Fibroblast of skin of right biceps (primary cell): ENCODE measurements at places on chromosomes 16 and 17.

GRCh38 chr16:75234856-75235696 is 16.3 kb downstream of the CTRB1 start:
- DNase-seq = no peak

- peak; percentile 76 for DNase-seq
Observed at GRCh38 chr17:5557485-5557884, 26.8 kb downstream of the NLRP1 start.

GRCh38 chr16:18853694-18854093 is 52.3 kb upstream of the ARL6IP1 start:
- DNase-seq = no peak

GRCh38 chr17:13001991-13002615 is 15.7 kb downstream of the ELAC2 start:
- no peak for DNase-seq

DNA sequence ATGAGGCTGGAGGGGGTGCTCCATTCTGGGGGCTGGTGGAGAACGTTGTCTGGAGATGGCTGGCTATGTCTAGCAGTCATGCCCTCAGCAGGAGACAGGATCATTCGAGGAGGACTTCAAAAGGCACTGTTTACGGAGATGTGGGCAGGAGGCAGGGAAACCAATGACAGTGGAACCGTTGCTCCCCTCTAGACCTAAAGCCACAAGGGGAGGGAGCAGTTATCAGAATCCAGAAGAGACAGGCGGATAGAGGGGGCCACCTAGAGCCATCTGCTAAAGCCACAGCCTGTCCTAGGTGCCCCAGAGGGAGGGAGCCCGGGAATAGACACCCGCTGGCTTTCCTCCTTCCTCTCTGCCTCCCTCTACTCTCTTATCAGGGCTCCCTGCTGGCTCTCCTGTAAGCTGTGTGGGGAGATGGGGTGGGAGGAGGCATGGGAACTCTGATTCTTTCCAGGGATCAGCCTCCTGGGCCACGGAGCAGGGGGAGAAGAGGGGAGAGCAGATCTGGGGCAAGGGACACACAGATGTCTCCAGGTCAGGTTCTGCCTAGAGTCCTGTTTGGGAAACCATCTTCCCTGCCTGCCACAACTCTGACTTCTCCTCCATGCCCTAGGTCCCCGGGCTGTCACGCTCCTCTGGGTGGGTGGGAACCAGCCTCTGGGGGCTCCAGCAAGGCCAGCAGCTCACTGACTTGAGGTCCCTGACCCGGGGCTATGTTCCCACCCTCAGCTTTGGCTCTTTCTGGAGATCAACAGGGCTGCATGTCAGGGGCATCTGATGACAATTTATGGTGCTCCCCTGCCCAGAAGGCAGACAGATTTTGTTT is 42.3 kb downstream of the IRX3 start:
- no peak for DNase-seq

DNA sequence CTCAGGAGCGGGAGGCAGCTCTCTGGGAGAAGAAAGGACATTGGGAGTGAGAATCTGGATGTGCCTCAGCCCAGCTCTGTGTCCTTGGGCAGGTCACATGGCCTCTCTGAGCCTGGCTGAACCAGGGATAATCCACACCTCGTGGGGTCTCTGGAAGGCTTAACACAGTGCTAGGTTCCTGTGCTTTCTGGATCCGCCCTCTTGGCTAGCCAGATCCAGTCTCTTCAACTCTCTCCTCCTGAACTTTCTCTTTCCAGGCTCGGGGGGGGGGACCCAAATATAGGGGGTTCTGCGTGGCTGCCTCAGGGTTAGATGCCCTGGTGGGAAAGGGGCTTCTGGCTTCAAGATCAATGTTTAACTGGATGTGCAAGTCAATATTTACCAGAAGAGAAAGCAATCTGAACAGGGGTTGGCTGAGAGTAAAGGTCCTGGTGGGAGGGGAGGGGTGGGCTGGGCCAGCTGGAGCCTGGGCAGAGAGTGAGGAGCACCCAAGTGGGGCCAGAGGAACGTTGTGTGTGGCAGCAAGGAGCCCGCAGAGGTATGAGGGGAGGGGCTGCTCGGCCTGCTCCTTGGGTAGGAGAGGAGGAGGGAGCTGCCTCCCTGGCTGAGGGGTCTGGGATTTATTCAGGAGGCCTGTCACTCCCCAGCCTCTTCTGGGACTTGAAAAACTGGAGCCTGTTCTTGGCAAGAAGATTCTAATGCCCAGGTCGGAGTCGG is at the start of gene SERPINF2:
TSS of gene SERPINF2 (plus strand) at position 501 of the 717 bp plus-strand sequence. CDS start 2,125 bp downstream, outside the sequence.
- no peak for DNase-seq

GRCh38 chr16:70163596-70163995 is 10.0 kb upstream of the CLEC18C start:
- no peak for DNase-seq
